Upper lobe of right lung (tissue), 1 donor: ENCODE measurements at places on chromosomes 2 and 18. TPM values are rescaled to one million over a fixed set of nuclear protein-coding genes. Genes with fewer than 3 reads are reported as not detected.

GRCh38 chr2:113056521-113056920 lies 2.5 kb upstream of the IL36RN start:
- DNase-seq: no peak

DNA sequence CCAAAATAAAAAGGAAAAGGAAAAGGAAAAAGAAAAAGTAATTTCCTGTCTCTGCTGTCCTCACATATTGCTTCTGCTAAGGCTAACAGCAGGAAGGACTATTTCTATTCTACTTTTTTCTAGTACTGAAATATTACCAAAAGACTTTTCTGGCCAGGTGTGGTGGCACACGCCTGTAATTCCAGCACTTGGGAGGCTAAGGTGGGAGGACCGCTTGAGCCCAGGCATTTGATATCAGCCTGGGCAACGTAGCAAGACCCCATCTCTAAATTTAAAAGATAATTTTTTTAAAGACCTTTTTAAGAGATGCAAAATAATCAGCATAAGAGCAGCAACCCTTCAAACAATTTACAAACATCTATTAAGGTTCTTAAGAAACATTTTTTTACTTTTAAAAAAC lies 31.2 kb downstream of the FASTKD1 start:
- no peak for DNase-seq

GRCh38 chr2:187459256-187459655 lies 11.2 kb upstream of the CALCRL start:
- no peak for DNase-seq

DNA sequence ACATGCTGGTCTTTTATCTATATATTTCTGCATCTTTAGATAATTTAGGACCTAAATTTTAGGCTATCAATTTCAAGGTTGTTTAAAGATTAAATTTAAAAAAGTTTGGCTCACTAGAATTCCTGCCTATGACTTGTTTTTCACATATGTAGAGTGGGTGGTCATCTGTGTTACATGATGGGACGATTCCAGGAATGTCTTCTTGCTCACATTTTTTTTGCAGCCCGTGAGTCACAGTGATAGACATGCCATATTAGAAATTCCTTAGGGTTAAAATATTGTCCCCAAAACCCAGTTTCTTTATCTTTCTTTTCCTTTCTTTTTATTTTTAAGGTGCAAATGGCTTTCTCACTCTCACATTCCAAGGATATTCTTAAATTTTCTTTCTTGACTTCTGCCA lies 652.0 kb downstream of the PLCL1 start:
- no peak for DNase-seq

DNA sequence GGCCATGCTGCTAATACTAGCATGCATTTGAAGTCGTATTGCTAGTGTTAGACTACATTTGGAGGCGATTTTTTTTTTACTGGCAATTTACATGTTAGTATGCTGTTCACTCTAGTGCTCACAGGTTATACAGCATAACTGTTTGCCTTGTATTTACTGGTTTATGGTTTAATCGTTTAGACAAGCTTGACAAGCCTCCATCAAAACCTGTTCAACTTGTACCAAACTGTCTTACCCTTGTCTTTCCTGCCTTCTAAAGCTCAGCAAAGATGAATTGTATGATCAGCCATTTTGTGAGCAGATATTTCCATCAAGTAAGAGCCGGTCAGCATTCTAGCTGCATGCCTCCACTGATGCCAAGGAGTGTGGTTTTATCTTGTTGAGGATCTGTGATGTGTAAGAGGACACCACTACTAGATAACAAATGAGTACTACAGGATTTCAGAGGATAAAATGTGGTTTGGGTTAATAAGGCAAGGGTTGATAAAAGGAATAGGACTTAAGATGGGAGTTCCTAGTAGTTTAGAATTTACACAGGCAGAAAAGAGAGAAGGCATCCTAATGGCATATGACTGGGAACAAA lies 68.4 kb upstream of the ITM2C start:
- DNase-seq: no peak

DNA sequence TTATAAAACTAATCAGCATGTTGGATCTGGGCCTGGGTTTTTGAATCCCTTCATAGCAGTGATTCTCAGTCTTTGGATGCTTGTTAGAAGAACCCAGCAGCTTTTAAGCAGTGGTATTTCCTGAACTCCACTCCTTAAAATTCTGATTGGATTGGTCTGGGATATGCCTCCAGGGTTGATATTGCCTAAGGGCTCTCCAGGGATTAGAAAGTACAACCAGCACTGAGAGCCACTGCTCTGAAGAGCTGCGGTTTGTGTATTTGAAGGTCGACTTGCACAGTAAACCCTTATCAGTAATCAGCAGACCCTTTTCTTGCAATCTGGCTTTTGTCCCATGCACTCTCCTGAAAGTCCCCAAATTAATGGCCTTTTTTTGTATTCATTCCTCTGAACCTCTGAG lies 17.0 kb upstream of the RBMS1 start:
- DNase-seq: no peak

DNA sequence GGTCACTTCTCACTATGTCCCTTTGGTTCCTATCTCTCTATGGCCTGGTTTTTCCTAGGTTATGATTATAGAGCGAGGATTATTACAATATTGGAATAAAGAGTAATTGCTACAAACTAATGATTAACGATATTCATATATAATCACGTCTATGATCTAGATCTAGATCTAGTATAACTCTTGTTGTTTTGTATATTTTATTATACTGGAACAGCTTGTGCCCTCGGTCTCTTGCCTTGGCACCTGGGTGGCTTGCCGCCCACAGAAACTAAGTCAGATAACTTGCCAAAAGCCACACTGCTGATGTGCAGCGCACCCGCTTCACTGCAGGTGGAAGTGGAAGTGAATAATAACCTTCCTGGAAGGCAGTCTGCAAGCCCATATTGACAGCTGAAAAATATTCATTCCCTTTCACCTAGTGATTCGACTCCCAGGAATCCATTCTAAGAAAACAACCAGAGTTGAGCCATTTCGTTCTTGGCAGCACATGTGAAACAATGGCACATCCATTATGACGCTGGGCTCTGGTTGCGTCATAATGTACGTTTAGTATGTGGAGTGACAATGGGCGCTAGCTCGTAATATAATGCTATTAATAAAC lies 725 bp upstream of the ANKRD53 start:
- no peak for DNase-seq

DNA sequence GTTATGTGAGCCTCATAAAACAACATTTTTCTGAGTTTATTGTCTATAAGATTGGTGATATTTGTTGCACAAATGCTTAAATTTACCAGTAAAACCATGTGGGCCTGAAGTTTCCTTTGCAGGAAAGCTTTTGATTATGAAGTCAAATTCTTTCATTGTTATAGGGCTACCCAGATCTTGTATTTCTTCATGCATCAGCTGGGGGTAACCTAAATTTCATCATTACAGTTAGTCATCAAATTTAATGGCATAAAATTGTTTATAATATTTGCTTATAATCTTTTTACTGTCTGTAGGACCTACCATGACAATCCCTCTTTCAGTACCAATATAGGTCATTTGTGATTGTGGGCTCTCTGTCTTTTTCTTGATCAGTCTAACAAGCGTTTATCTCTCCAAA lies 47.8 kb downstream of the SMAD2 start:
- no peak for DNase-seq

The ANO7 gene
- total RNA-seq: 2.1 TPM

The PKDCC gene
- total RNA-seq: 65.5 TPM

The AGFG1 gene
- total RNA-seq: 92.9 TPM

The ACMSD gene
- not detected for total RNA-seq

The ADI1 gene
- 66.8 TPM for total RNA-seq
